Stromal cell of bone marrow (primary cell): ENCODE measurements at places on chromosomes 1 and 21.

DNA sequence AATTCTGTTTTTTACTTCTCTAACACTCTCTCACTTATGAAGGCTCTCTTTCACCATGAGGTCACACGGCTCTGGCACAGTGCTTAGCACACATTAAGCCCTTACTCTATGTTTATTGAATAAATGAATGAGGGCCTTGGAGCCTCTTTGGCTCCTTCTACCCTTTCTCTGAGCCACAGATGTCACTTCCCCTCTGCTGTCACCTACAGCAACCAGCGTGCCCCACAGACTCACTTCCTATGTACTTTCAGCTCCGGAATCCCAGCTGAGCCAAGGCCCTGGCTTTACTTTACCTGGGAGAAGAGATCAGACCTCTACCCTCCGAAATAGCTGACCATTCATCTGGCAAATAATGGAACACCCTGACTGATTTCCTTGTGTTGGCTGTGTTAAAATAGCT is 53.7 kb upstream of the HMCN1 start:
- no peak for DNase-seq

DNA sequence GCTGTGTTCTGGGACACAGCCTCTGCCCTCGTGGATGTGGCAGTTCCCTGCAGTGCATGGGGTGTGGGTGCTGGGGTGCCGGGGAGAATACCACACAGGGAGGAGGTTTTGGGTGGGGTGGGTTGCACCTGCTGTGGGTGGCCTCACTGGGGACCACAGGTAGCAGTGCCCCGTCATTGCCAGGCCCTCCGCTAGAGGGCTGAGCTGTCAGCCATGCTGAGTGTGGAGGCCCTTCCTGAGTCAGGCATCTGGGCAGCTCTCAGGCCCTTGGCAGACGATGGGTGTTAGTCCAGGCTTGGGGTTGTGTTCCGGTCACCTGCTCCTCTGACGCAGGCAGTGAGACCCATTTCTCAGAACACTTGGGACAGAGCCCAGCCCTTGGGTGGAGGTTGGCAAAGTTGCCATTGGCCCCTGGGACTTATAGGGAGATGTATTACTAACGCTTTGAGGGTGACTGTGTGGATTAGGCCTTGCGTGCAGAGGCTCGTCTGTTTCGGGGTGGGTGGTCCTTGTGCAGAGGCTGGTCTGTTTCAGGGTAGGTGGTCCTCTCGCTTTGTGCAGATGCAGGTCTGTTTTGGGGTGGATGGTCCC is 23.9 kb downstream of the PCNT start:
- DNase-seq: peak; percentile 9

DNA sequence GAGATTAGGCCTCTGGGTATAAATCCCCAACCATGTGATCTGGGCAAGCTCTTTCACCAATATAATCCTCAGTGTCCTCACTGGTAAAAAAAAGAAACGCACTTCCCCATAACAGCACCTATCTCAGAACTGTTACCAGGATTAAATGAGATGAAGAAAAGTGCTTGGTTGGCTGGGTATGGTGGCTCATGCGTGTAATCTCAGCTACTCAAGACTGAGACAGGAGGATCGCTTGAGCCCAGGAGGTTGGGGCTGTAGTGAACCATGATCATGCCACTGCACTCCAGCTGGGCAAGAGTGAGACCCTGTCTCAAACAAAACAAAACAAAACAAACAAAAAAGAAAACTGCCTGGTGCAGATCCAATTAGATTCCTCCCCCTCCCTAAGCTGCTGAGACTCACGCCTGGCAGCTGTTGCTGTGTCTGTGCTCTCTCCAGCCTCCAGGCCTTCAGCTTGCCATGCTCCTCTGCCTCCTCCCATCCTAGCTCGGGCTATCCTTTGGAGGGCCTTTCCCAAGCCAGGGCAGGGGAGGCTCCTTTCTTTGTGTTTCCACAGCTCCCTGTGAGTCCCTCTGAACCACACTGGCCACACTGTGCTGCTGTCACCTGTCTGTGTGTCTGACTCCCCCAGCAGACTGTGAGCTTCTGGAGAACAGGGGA is 19.0 kb downstream of the CYB5RL start:
- DNase-seq: no peak

DNA sequence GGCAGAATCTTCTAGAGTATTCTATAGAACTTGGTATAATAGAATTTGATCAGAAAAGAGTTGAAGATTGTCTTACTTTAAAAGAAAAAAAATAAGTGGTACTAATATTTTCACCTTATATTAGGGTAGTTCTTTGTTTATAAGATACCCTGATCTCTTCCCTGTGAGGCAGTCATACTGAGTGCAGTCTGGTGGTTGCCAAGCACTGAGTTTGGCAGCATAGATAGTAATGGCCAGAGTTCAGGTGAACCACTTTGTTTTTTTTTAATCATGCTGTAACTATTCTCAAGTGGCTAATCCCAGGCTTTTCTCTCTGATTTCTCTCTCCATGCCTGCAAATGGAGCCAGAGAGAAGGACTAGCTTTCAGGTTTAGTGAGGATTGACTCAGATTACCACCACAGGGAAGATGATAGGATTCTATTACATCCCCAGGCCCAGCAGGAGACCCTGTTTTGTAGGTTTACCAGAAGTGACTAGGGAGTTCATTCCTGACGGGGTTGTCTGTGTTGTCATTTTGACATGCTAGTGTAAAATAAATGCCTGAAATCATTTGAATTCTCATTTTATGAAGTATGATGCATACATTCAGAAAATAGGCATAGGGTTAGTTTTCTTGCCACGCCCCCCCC is 16.7 kb downstream of the KDM1A start:
- no peak for DNase-seq

DNA sequence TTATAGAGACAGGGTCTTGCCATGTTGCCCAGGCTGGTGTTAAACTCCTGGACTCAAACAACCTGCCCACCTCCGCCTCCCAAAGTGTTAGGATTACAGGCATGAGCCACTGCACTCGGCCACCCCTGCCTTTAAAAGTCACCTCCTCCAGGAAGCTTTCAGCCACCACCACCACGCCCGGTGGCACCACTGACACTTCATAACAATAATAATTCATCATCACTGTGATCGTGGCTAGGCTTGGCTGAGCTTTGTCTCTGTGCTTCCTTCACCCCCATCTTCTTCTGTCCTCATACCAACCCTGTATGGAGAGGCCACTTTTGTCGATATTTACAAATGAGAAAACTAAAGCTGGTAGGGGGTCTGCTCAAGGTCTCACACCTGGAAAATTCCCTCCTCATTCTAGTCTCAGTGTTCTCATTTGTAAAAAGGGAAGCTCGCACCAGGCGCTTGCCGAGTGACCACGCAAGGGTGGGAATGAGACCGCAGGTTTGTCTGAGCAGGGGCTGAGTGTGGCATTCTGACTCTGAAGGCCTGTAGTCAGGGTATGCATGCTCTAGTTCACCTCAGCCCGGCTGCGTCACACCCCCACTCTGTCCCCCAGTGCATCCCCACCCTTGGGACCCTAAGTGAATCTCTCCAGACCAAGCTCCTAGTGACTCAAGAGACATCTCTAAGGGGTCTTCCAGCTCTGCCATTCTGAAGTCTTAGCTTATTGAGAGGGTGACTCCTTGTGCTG is 12.9 kb upstream of the EPHA2 start:
- DNase-seq: no peak

GRCh38 chr1:192418552-192419285 is 101.9 kb downstream of the RGS21 start:
- peak; percentile 38 for DNase-seq

GRCh38 chr1:7110321-7110720 is 325.1 kb downstream of the CAMTA1 start:
- no peak for DNase-seq

GRCh38 chr1:49229555-49229954 is 452.9 kb upstream of the BEND5 start:
- no peak for DNase-seq

DNA sequence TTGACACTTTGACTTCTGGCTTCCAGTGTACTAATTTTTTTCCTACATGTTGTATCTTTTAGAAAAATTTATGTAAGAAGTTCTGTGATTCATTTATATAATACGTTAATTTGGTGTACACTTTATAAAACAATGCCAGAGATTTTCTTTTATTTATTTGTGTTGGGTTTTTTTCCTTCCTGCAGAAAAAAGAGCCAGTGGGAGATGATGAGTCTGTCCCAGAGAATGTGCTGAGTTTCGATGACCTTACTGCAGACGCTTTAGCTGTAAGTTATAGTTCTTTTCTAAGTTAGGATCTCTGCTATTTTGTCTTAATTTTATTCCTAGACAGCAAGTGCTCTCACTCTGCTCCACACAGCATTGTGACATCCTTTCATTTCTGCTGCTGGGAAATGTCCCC is 14.4 kb downstream of the SARS1 start:
- DNase-seq: no peak

DNA sequence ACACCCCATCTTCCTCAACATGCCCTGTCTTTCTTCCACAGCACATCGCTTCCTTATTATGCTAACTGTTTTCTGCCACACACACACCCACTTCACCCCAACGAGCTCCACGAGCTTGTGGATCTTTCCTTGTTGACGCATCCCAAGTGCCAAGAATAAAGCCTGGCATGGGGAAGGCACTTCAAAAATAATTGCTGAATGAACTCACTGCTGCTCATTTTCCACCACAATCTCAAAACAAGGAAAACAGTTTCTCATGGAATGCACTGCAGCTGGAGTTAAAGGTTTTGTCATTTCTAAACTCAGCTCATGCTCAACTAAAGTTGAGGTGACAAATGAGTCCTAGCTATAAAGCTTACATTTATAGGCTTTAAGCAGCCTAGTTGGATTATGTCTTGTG is 86.0 kb downstream of the TIAM1 start:
- no peak for DNase-seq

GRCh38 chr21:35048706-35049617 is at the start of gene RUNX1:
TSS of gene RUNX1 (minus strand) at chr21:35049302.
- peak; percentile 86 for DNase-seq

GRCh38 chr21:35223480-35224156 is 174.5 kb upstream of the RUNX1 start:
- DNase-seq: no peak

- DNase-seq: no peak
Measured at GRCh38 chr1:40392221-40392620, 18.7 kb downstream of the SMAP2 start.

DNA sequence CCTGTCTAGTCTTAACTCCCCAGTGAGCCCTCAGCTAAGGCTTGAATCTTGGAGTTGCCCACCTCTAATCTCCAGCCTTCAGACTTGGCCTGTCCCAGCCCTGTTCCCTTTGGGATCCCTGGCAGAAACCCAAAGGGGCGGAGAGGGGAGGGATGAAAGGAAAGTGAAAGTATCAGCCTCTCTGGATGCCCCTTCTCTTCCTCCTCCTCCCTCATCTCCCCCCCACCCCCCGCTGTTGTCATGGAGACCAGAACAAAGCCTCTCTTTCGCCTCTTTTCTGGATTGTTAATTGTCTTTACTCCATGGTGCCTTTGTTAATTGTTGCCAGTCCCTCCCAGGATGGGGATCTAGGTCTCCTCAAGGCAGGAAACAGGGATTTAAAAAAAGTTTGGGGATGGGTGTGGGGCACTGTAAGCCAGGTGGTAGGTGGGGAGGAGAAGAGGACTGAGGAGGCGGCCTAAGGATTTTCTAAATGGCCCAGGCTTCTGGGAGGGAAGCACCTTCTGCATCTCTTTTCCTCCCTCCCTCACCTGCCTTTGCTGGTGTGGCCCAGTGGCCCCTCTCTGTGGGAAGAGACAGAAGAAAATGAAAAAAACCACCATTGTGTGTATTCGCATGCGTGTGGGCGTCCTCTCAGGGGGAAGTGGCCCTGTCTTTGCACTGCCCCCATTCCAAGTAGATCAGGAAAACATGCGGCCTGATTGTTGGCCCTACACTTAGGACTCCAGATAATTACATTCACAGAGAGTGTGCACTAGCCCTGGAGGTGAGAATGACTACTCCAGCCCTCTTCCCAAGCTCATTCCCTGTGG is 7.5 kb upstream of the SOX13 start:
- no peak for DNase-seq

GRCh38 chr1:192547501-192547900 is 28.1 kb upstream of the RGS1 start:
- no peak for DNase-seq

DNA sequence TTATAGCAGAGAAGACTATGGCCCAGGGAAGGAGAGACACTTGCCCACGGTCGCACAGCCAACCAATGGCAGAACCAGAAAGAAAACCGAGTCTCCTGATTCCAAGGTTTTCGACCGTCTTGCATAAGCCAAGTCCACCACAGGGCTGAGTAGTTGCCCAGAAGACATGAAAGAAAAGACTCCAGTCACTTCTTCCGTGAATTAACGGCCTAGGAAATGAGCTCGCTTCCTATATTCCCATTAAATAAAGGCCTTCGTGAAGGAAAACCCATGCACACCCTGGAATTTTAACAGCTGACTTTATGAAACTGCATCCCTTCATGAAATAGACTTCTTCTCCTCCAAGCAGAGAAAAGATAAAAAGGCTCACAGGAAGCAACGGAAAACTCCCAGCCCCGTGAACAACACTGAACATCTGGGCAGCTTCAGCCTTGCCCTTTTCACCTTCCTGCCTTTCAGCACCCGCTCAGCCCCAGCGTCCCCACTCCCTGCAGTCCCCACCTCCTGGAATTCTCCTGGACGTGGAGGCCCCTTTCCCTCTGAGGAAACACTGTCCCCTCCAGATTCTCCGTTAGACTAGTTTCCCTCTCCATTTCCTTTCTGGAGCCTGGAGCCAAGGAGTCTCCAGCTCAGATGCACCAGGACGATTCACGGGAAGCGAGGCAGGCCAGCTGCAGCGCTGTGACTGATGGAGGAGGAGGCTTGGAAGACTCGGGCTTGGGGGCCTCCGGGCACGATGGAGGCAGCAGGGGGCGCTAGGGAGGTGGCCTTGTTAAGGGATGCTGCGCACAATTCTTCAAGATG is 2.7 kb upstream of the MYOC start:
- DNase-seq: no peak

DNA sequence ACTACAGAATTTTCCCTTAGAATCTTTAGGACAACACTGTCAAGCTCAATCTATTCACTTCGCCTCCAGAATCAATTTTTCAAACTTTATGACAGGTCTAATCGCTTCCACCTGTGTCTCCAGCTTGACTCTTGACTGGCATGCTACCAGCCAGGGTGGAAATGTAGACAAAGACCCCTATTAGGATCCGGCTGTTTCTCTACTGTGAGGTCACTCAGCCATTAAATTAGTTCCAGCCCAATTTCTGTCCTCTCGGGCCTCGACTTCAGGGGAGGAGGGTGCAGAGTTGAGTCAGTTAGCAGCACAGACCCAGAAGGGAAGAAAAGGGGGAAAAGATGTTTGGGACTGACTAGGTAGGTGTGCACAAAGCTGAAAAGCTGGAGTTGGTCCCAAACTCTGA is 78.5 kb downstream of the HLCS start:
- DNase-seq: no peak

DNA sequence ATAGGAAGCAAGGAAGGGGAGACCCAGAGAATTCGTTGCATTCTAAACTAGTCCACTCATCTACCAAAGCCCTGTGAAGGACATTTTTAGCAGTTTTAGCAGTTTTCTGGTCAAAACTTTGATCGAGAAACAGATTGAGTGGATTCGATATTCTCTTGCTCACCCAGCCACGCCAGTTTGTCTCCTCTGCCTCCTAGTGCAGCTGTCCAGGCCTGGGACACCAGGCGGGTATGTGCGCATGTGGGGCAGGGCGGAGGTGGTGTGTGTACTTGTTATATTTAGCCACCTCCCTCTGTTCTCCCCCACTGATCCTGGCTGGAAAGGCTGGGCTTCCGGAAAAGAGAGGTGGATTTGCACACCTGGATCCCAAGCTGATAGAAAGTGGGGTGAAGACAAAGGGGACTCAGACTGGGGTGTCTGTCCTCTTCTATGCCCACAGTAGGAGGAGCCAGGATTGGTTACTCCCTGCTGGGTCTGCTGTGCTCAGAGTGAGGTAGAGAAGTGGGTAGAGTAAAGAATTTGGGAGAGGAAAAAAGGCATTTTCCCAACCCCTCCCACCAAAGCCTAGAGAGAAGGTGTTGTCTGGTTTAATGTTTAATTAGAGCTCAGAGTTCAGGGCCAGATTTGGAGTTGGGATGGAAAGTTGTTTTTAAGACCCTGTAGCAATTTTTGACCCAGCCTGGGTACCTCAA is 3.8 kb downstream of the LMNA start:
- DNase-seq: no peak
